ENCODE measurements at places on chromosomes 6 and 20. TPM values are rescaled to one million over a fixed set of nuclear protein-coding genes. Genes with fewer than 3 reads are reported as not detected.

KCNG1 gene
- total RNA-seq = 11.5 TPM

BTN3A1 gene
- 13.9 TPM for total RNA-seq

- DNase-seq = no peak
Measured at GRCh38 chr6:158775832-158776231, 43.3 kb downstream of the EZR start.

DNA sequence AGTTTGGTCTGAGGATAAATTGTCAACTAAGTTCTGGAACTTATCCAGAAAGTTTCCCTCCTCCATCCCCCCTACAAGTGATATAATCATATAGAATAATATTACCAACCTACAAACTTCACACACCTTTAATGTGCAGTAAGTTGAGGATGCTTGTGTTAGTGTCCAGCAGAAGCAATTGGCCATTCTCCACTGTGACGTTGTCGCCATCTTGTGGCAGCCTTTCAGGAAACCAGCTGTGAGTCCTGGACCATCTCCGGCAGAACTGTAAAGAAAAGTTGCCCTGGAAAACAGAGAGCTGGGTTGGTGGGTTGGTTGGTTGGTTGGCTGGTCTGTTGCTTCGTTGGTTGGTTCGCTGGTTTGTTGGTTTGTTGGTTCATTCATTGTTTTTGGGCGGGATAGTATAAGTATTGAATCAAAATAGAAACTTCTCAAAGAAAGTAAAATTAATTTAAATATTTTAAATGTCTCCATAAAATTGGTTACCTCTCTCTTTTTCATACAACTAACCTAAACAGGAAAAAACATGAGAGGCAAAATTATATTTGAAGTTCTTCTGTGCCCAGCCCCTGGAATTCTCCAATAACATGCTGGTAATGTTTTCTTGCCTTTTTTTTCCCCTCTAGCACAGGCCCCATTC lies 127.5 kb downstream of the PKHD1 start:
- peak; percentile 33 for DNase-seq
